ENCODE measurements at places on chromosomes 11 and 22.

GRCh38 chr11:74011360-74012073 is 2.6 kb upstream of the UCP3 start:
- peak; percentile 23 for DNase-seq

GRCh38 chr11:15641271-15642045 is 526.7 kb downstream of the INSC start:
- DNase-seq: no peak

DNA sequence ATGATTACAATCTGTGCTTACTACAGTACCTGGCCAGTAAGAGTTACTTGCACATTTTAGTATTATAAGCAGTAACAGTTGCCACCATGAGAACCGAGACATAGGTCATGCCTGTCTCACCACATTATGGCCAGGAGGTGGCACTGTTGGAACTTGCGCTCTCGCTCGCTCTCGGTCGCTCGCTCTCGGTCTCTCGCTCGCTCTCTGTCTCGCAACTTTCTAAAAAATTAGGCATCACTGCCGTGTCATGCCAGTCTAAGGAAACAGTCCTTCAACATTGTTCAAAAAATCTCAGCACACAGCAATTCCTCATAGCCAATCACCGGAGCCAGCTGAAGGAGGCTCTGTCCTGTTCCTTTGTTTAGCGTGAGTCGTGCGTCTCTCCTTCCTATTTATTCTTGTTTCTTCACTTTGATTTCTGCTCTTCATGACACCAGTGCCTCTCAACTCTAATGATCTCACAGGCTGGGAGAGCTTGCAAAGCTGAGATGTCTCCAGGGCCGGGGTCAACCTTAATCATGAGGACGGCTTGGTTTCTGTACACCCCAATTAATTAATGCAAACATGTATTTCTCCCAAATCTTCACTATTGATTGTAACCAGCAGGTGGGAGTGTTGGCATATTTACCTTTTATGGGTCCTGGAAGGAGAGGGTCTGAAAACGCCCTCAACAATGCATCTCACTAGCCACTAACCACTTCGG is 6.3 kb upstream of the ADAMTS8 start:
- DNase-seq: peak; percentile 75

- DNase-seq: no peak
Measured at GRCh38 chr11:3232956-3233355, 739 bp upstream of the MRGPRE start.

DNA sequence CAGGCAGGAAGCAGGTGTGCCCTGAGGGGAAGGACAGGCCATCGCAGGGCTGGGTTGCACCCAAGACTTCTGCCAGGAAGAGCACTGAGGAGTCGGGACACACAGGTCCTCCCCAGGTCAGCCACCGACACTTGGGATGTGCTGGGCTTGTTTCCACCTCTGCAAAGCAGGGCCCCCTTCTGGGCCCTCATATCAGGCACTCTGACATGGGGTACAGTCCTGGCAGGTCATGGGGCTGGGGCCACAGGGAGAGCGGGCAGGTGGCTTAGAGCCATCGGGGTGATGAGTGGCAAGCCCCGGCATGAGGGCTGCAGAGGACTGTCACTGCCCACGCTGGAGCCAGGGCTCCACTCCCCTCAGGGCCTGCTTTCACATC is 7.9 kb upstream of the ADORA2A start:
- no peak for DNase-seq

DNA sequence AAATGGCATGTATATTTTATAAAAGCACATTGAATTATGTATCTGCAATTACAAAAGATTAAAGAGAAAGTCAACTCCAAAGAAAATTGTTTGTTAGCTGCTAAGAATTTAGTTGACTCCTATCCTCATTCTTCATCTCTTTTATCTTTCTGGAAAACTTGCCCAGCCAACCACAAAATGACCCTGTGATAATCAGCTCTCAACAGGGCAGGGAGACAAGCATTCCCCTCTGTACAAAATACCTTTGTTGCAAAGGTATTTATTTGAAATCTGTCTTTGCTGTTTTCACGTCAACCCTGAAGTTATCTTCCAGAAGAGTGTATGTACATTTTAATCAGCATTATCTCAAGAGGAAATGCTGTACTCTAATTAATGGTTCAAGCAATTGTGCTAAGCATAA is 191.1 kb upstream of the DDI1 start:
- no peak for DNase-seq
